ENCODE measurements at places on chromosomes 16 and 17. TPM values are rescaled to one million over a fixed set of nuclear protein-coding genes. Genes with fewer than 3 reads are reported as not detected.

TNFRSF17 gene
- not detected for total RNA-seq

- DNase-seq: no peak
- no peak overlapping the region for H3K4me3 ChIP-seq
- no peak overlapping the region for H3K27ac ChIP-seq
- no peaks in the 10 kb centered on the region for H3K4me1 ChIP-seq
- no peaks in the 10 kb centered on the region for H3K27me3 ChIP-seq
Measured at GRCh38 chr17:37107406-37108083, 158.8 kb downstream of the AATF start.

CDH11 gene
- 111 TPM for total RNA-seq

MMP2 gene
- total RNA-seq: not detected

KIF22 gene
- 93.1 TPM for total RNA-seq

DNA sequence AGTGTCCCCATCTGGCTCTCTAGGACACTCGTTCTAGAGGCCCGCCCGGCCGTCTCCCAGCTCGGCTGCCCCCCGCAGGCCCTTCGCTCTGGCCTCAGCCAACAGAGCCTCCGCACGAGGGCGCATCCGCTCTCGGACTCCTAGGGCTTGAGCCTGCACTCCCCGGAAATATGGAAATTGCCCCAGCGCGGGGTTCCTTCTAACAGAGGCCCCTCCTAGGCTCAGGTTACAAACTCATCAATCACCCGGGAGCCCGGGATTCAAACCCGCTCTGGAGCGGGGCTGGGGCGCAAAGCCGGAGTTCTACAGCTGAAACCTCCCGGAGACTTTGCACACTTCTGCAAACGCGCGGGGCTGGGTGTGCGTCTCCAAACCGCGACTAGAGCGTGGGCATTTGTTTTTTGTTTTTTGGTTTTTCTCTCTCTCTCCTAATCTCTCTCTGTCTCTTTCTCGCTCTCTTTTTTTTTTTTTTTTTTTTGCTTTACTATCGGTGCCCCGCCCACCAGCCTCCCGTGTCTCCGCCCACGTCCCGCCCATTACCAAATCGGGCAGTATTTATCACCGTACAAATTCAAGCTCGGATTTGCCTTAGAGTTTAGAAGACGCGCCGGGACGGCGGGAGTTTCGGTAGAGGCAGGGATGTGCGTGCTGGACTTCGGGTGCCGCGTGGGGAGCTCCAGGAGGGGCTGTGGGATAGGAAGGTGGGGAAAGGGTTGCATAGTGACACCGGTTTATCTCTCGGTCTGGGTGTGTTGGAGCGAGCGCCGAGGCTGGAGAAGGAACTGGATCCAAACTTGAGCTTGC, 2.4 kb upstream of the FOXL1 start:
- no peaks in the 10 kb centered on the region for H3K27me3 ChIP-seq
- peaks cover 18% of the 10 kb centered on the region for H3K4me1 ChIP-seq
- H3K27ac ChIP-seq: peak overlapping the region; percentile 86

CRYBA1 gene
- total RNA-seq: not detected

DNA sequence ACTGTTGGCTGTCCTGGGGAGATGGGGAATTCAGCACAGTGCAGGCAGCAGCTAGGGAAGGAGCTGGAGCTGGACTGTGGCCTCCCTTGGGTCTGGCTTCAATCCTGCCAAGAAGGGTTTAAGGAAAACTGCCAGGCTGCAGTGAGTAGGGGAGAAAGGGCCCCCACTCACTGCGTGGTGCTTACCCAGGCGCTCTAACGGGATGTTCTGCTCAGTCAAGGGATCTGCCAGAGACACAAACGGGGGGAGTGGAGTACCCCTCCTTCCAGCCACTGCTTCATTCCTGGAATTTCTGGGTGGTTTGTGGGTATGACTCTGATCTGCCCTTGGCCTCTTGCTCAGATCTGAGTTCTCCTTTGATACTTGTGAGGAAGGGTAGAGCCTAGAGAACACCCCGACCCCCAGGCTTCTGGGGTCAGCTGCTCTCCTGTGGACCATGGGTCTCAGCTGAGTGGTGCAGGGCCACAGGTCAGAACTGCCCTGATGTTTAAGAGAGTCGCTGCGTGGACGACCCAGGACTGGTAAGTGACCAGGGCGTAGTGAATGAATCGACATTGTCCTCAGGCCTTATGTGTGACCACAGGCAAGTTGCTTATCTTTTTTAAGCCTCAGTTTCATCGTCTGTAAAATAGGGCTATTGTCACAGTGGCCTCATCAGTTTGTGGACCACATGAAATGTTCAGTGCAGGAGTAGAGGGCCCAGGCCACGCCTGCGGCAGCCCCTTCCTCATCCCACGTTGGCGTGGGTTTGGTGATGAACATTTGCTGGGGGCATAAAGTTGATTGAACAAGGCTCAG, 9.6 kb downstream of the CRISPLD2 start:
- no peak overlapping the region for H3K4me3 ChIP-seq
- no peaks in the 10 kb centered on the region for H3K27me3 ChIP-seq
- H3K4me1 ChIP-seq: peaks cover 19% of the 10 kb centered on the region

CA5A gene
- total RNA-seq: not detected

DNA sequence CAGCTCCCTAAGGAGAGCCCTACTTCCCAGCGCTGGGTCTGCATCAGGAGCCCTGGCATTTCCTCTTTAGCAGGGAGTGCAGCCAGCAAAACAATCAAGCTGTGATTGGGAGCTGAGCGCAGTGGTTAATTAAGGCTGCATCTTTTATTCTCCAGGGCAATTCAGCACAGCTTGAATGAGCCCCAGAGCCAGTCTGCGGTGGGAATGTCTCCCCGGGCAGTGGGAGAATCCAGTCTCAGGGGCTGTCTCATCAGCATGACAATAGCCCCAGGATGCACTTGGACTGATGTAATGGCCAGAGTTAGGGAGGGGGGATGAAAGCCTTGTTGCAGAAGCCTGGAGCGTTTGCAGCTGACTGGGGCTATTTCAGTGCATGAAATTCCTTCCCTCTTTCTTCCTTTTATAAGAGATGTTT, 292.6 kb upstream of the SOX9 start:
- no peaks in the 10 kb centered on the region for H3K36me3 ChIP-seq
- H3K27me3 ChIP-seq: no peaks in the 10 kb centered on the region
- H3K27ac ChIP-seq: no peak overlapping the region
- no peaks in the 10 kb centered on the region for H3K4me1 ChIP-seq
- no peak overlapping the region for H3K4me3 ChIP-seq
- no peak for DNase-seq

DNA sequence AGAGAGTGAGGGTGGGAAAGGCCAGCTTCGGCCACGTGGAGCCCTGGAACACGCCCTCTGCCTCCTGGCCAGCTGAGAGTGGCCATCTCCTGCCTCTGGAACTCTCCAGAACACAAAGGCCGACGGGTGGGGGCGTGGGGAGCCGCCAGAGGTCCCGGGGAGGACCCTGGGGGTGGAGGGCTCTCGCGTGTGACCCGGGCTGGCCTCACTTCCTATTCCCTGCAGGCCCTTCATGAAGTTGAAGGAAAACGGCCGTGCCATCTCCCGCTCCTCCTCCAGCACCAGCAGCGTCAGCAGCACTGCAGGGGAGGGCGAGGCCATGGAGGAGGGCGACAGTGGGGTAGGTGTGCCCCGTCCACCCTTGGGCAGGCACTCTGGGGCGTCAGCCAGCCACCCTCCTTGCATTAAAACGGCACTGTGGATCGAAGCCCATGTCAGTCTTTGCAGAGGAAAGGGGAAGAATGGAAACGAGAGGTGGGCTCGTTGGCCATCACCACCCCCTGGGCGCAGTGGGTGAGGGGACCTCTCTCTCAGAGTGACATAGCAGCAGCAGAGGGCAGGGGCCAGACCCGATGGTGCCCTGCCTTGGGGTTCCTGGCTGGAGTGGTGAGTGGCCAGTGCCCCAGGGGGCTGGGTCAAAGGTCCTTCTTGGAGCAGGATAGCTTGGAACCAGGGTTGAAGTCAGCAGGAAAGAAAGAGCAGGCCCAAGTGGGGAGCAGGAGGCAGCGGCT, 37.1 kb downstream of the OR1D5 start:
- H3K4me3 ChIP-seq: no peak overlapping the region
- peaks cover 17% of the 10 kb centered on the region for H3K36me3 ChIP-seq
- H3K27me3 ChIP-seq: no peaks in the 10 kb centered on the region
- peaks cover 9% of the 10 kb centered on the region for H3K4me1 ChIP-seq
- no peak overlapping the region for H3K27ac ChIP-seq
- no peak for DNase-seq

DNA sequence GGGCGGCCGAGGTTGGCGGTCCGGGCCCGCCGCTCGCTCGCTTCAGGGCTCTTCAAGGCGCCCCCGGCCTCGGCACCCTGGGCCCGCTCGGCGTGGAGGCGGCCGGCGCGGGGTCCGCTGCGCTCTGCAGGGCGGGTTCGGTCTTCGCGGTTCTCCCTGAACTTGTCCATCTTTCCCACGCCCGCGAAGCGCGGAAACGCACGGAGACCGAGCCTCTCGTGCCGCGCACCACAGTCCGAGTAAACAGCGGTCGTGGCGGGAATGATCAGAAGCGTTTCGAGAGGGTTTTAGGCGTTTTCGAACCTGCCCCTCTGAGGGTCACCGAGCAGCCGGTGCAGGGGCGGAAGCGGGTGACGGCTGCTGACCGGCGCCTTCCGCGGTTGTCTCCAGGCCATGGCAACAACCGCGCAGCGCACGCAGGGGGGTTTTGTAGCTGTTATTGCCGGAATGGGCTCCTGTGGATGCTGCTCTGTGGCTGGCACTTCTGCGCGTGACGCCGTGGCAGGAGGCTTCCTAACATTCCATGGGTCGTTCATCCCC, 414 bp downstream of the NARF start:
- no peaks in the 10 kb centered on the region for H3K27me3 ChIP-seq
- peak overlapping the region; percentile 95 for H3K4me3 ChIP-seq
- H3K4me1 ChIP-seq: peaks cover 22% of the 10 kb centered on the region
- H3K27ac ChIP-seq: 0 out of 2 replicates have a peak overlapping the region, but pooled peaks have one; percentile 3
- DNase-seq: peak; percentile 6
- peaks cover 9% of the 10 kb centered on the region for H3K36me3 ChIP-seq

- no peak overlapping the region for H3K27ac ChIP-seq
- H3K4me1 ChIP-seq: no peaks in the 10 kb centered on the region
- no peaks in the 10 kb centered on the region for H3K36me3 ChIP-seq
- no peak overlapping the region for H3K4me3 ChIP-seq
- DNase-seq: no peak
Measured at GRCh38 chr16:17229131-17229530, 241.6 kb downstream of the XYLT1 start.

DNA sequence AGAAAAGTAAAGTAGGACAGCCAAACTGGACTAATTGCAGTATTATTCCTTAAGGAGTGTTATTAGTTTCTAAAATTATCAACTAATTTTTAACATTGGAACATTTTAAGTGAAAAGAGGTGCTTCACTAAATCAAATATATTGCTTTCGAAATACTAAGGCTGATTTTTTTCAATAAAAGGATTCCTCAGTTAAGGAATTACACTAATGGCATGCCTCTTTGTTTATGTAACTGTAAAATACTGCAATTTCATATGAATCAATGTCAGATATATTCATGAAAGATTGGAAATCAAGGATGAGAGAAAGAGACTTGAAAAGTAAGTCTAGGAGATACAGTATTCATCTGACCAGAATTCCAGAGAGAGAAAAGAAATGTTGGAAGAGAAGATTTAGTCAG, 129.8 kb downstream of the TANC2 start:
- H3K27me3 ChIP-seq: no peaks in the 10 kb centered on the region
- H3K36me3 ChIP-seq: no peaks in the 10 kb centered on the region
- no peak overlapping the region for H3K4me3 ChIP-seq
- H3K4me1 ChIP-seq: no peaks in the 10 kb centered on the region
- DNase-seq: no peak
- H3K27ac ChIP-seq: no peak overlapping the region
